ENCODE measurements at places on chromosomes 7 and 10.

DNA sequence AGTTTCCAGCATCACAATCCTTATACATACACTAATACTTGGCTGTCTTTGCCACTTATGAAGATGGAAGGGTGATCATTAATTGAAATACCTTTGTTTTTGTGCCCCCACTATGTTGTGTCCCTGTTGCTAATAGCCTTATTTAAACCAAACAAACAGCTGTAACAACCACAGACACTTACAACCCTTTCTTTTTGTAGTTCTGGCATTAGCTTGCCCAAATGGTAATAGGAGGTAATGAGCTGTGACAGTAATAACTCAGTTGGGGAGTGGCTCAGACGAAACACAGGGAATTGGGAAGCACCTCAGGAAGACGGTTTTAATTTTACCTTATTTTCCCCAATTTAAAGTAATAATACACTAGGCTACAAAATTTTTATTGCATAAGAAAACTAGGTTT lies 83.4 kb downstream of the MDFIC start:
- DNase-seq = no peak

DNA sequence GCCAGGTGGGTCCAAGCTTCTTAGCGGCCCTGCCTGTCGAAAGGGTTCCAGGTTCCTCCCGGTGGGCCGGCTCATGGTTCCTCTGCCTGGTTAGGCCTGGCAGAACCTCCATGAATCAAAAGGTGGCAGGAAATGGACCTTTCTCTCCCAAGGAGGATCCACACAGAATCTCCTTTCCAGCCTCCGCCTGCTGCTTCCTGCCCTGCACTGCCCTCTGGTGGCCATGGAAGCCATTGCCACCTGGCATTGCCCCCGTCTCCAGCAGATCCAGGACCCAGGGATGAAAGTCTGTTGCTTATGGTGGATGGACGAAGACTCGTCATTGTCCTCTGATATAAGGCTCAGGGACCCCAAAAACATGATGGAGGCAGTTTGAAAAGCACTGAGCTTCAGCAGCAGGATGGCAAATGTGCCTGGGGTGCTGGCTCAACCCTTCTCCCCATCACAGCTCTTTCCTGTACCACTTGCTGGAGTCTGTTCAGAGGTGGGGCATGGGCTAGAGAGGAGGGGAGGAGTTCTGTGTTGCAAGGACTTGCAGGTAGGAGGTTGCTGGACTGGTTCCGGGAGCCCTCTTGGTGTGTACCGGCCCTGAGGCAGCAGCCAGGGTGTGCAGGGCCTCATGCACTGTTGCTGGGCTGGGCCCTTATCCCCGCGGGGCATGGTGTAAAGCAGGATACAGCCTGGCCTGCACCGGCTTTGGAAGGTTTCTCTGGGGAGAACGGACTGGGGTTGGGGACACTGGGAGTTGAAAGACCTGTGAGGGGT lies 11.3 kb upstream of the INMT start:
- DNase-seq = peak; percentile 55

GRCh38 chr10:132143162-132143561 lies 43.6 kb upstream of the DPYSL4 start:
- no peak for DNase-seq

- DNase-seq = no peak
Observed at GRCh38 chr7:142798451-142799436, 28.0 kb downstream of the PRSS2 start.

DNA sequence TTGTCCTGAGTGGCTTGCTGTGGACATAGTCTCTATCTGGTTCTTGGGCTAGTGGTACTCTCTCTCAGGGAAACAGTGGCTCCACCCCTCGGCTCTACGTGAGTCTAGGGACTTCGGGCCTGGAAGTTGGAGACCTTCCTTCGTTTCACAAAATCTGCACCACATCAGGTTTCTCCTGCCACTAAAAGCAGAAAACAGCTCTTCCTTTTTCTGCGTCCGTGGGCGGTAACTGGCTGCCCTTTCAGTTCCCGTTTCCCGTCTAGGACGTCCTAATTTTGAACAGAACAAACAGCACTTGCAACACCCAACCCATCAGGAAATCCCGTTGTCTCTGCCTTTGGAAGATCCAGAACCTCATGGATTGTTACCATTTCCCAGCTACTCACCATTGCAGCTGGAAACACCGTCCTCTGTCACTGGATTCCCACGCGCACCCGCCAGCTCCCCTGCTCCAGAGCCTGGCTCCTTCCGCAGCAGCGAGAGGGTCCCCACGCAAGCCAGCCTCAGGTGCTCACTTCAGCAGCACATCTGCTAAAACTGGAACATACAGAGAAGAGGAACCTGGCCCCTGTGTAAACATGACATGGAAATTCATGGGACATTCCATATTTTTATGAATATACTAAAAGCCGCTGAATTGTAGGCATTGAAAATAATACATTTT lies 311.4 kb upstream of the AKR1E2 start:
- DNase-seq = peak; percentile 19

- no peak for DNase-seq
Observed at GRCh38 chr10:56346845-56347415, 14.1 kb downstream of the ZWINT start.

- DNase-seq = peak; percentile 96
Observed at GRCh38 chr10:124719213-124719851, 24.8 kb downstream of the FAM53B start.

GRCh38 chr7:109476409-109476808 lies 906.7 kb downstream of the DNAJB9 start:
- DNase-seq = no peak

GRCh38 chr10:46234026-46234425 lies 52.8 kb upstream of the ANTXRL start:
- no peak for DNase-seq

DNA sequence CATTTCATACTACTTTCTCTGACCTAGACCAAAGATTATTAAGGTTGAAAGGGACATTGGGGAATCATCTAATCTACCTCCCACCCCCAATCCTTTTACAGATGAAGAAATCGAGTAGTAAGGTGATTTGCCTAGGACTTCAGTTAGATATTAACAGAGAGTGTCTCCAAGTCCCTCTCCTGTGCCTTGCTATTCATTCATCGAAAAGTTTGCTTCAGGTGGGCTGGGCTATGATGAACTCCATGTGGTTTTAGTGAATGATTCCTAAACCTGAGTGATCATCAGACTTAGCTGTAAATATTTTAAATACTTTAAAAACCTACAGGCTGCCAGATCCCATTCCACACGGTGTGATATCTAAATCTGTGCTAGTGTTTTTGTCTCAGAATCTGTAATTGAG lies 259.4 kb upstream of the SORCS1 start:
- no peak for DNase-seq

- no peak for DNase-seq
Observed at GRCh38 chr10:59847888-59848287, 58.5 kb downstream of the CCDC6 start.

DNA sequence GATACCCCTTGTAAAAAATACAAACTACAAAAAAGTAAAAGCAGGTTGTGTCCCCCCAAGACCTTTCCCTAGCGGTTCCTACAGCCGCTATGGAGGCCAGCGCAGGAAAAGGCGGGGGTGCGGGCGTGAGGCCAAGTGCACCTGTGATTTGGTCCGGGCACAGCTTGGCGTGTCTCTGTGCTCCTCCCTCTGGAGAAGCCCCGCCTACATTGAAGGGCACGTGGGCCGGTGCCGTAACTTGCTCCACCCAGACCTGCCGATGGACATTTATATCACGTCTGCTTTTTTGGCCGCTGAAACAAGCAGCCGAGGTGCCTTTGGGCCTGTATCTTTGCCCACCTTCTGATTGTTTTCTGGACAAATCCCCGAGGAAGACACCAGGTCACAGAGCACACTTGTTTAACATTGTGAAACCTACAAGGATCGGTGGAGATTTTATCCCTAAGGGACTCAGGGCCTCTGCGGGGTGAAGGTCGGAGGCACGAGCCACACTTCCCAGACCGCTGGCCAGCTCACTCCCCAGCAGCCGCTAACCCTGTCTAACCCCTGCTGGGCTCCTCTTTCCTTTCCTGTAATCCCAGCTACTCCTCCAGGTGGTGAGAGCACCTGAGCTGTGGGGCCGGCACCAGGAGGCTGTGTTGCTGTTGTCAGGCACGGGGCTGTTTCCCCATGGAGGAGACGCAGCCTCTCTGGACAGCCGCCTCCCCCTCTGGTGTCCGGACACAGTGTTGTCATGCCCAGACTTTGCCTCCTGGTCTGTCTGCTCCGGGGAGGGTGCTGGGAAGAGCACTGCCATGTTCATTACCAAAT lies 18.8 kb upstream of the INPP5A start:
- DNase-seq = no peak

DNA sequence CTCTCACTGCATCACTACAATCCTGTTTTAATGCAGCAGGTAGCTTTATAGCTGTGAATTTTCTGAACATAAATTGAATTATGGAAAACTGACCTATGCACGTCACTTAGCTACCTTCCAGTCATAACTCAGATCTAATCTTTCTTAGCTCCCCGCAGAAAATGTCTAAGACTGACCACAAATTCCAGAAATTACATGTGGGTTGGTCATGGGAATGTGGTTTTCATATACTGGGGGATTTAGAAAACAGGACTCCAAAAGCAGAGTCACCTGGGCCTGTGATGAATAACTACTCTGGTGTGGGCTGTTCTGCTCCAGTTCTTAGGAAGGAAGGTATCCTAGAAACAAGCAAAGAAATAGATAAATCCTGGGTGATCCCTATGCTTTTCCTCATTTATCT lies 178.4 kb upstream of the LRRTM3 start:
- no peak for DNase-seq

- DNase-seq = no peak
Observed at GRCh38 chr10:123083811-123084210, 52.0 kb upstream of the HMX3 start.

DNA sequence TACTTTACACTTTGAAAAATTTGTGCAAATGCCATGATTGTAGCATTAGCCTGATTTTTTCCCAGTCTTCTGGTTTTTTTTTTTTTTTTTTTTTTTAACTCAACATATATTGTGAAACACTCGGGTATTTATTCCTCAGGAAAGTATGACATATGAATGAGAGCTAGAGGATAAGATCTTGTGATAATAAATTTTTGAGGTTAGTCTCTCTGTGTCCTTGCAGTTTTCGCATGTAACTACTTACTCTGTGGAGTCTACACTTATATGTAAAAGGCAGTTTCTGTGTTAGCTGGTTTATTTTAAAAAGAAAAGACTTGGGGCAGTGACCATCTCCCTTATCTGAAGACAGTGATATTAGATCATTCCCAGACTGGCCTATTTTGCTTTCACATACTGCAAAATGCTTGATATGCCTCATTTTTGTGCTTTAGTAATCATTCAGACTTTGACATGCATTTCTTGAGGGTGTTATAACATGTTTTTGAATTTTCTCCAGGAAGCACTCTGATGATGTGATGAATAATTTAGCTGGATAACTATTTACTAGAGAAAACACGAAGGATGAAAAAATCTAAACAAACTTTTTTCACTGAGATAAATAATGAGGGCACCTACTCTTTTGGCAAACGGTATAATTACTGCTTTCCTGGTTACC lies 371.0 kb downstream of the NRG3 start:
- DNase-seq = no peak

GRCh38 chr10:117541909-117542705 lies 439 bp upstream of the EMX2 start:
- DNase-seq = peak; percentile 61

DNA sequence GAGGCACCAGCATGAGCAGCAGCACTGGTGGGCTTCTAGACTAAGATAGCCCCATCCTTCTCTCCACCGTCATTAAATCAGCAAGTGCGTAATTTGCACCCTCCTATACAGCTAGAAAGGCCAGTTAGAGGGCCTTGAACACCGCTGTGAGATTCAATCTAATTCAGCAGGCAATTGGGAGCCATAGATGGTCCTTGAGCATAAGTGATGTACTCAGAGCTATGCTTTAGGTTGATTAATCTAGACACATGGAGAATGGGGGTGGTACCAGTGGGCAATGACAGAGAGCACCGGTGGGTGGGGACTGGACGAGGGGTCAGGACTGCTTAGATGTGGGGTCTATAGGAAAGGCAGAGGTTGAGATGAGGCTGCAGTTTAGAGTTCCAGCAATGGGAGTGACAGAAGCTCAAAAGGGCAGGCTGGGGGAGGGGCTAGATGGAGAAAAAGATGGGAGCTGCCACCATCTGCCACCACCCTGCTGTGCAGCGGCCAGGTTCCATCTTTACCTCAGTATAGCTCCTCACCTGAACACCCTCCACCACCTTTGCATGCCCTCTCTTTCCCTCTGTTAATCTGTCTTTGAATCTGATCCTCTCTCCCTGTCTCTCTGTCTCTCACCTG lies 87.3 kb downstream of the C10orf105 start:
- DNase-seq = no peak

DNA sequence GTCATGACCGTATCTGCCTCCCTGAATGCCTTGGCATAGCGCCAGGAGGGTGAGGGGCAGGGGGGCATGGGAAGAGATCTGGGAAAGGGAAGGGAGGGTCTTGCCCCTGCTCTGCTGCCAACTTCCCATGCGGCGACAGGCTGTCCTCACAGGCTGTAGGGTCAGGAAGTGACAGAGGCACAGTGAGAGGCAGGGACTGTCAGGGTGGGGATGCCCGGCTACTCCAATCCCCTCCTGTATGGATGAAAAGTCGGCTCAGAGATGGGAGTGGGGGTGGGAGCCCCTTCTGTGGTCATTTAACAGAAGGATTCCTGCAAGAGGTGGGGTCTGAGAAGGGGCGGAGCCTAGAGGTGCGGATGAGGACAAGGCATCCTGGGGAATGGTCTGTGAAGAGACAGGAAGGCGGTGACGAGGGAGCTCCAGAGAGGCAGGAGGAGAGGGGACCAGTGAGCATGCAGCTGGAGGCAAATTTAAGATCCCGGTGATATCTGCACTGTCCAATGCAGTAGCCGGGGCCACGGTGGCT lies 20.8 kb upstream of the UNC5B start:
- DNase-seq = no peak

- no peak for DNase-seq
Observed at GRCh38 chr7:94449151-94449725, 54.5 kb downstream of the COL1A2 start.

- DNase-seq = no peak
Observed at GRCh38 chr7:137331378-137331777, 12.2 kb downstream of the PTN start.

DNA sequence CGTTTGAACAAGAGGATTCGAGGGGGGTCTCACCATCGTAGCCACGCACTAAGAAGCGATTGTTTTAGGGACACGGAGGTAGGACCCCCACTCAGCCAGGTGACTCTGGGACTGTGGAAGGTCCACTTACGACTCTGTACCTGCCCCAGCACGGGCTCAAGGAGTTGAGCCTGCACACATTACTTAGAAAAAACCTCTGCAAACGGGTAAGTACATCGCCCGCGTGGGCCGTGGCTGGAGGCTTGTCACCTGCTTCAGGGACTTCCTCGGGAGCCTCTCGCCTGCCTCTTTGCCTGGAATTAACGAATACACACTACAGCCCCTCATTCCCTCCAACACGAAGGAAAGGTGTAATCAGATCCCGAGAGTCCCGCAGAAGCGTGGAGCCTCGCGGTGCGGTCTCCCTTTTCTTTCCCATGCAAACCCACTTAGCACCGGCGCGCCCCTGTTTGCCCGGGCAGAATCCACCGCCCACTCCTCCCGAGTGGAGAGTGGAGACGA lies 826 bp downstream of the PODXL start:
- no peak for DNase-seq

GRCh38 chr7:2237109-2237602 lies 4.4 kb upstream of the MAD1L1 start:
- peak; percentile 33 for DNase-seq
